ENCODE measurements at places on chromosomes 2 and 18.

GRCh38 chr2:206163251-206163880, 3.7 kb downstream of the EEF1B2 start:
- DNase-seq = no peak

DNA sequence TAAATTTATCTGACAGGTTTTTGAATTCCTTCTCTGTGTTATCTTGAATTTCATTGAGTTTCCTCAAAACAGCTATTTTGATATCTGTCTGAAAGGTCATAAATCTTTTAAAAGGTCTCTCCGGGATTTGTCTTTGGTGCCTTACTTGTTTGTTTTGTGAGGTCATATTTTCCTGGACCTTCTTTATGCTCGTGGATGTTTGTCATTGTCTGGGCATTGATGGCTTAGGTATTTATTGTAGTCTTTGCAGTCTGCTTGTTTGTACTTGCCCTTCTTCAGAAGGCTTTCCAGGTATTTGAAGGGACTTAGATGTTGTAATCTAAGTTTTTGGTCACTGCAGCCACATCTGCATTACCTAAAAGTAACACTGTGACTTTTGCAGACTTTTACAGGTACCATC, 355.2 kb downstream of the PARD3B start:
- DNase-seq = no peak

DNA sequence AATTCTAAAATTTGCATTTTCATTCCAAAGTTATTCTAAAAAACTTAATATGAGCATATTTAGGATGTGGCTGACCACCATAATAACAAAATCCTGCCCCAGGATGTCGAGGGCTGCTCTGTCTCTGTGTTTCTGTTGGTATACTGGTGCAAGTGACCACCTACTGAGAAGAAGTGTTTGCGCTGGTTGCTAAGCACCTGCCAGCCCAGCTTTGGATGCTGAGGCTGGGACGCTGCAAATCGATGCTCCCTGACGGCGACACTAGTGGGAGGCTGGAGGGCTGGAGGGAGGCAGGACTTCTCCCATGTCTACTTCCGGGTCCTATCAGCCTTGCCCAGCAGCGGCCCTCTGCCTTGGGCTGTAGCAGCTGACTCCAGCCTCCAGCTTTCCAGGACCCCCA, 45.0 kb downstream of the LAMA1 start:
- DNase-seq = no peak

- no peak for DNase-seq
Observed at GRCh38 chr2:47360283-47360682, 42.7 kb upstream of the MSH2 start.

- DNase-seq = no peak
Observed at GRCh38 chr2:228339525-228339924, 158.0 kb upstream of the SPHKAP start.

DNA sequence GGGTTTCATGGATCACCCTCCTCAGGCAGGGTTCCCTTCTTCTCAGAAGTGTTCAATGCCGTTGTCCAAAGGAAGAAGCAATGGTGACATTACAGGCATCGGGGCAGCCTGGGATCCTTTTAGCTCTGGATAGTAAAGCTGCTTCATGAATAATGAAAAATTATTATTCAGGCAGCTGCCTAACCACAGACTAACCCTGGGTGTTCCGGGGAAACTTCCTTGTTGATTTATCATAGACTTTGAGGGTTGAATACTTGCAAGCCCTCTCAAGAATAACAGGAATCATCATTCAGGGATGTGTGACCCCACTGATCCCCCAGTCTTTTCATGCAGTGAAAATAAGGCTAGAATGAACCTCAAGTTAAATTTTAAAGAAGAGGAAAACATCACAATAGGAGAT, 419.4 kb downstream of the MEIS1 start:
- no peak for DNase-seq

DNA sequence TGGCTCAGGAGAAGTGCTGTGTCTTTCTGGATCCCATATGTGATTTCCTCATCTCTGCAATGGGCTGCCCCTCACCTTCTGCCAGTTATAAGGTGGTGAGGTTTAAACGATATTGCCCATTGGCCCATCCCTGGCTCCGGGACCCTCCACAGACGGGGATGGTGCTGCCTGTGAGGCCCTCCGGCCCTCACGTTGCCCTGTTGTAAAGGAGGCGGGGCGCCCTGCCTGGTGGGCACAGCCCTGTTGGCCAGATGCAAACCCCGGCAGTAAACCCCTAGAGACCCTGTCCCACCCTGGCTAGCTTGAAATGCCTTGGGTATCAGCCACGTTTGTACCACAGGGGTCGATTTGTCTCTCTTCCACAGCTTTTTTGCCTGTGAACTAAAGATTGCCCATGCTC, 7.4 kb downstream of the ARHGEF4 start:
- DNase-seq = no peak

DNA sequence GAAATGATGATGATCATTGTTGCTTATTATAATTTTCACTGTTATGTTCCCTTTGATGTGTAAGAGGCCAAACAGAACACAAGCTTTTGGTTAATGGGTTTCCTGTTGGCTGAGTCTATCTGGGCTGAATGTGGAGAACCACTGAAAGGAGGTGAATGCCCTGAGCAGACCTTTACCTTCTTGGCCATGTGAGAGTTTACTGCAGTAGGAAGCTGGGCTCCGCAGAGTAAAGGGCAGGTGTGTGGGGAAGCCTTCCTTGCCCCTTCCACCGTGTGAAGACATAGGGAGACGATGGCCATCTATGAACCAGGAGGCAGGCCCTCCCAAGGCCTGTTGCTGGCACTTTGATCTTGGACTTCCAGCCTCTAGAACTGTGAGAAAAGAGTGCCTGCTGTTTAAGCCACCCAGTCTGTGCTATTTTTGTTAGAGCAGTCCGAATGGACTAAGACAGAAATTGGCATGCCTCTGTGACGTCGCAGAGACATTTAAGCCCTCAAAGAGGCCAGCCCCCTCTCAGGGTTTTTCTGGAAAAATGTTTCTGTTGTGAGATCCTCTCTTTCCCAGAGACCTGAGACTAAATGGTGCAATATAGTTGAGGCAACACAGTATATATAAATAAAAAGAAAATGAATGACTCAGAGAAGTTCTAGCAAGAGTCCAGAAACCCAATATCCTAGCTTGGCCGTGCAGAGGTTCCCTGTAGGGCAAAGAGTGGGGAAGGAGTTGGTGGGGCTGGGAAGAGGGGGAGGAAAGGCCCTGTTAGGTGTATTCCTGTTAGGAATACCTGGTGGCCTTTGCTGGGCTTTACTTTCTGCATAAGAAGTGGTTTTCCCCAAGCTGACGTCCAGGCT, 121.9 kb upstream of the LGALSL start:
- DNase-seq = no peak

DNA sequence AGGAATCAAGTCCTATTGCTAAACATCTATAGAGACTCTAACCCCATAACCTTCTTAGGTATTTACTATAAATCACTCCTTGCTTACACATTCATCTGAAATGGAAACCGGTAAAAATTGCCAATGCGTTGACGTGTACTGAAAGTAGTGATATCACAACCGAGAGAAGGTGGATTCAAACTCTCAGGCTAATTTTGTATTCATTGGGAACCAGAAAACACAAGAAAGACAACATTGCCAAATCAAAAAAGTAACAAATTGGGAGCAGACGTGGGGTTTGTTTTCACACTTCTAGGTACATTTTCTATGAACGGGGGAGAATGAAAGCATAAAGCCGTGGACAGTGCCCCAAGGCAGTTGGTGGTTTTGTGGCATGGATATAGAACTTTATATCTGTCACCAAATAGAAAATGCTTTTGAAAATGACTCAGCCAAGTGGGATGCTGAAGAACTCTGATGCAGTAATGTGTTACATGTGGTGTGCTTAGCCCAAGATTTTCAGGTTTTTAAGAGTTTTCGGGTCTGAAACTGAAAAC, 155.1 kb upstream of the RASGRP3 start:
- no peak for DNase-seq

DNA sequence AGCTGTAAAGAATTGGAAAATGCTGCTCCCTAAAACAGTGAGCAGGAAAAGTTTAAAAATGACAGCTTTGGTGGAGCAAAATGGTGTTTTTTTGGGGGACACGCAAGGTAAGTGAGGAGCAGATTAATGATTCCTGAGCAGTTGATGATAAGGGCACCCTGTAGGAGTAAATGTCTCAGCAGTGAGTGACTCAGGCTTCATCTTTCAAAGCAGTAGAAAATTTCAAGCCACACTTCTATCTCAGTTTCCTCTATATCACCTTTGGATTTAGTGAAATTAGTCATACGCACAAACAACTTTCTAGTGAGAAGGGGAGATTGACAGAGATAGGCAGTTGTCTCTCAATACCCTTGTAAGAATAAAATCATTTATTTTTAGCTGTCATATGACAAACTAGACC, 709.0 kb upstream of the FAM98A start:
- no peak for DNase-seq

Data from NCI-H446 (cell line).